Right cardiac atrium (tissue), 5 donors: ENCODE measurements at places on chromosomes 16 and 17.

DNA sequence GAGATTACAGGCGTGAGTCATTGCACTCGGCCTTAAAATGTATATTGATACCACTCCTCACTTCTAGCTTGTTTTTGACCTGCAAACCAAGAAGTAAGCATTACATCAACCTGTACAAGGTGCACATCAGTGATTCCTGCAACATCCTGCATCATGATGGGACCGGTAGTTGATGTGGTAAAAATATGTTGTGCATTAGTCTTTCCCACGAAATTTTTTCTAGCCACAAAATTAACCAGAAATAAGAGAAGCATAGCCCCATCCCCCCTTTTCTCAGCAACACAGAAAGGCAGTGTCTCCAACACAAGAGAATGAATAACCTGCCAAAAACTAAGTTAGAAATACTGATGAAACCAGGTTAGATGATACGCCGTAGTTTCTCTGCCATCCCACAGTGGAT, 21.1 kb upstream of the NSMCE1 start:
- DNase-seq, result no peak

- DNase-seq, result no peak
These were observed 30.1 kb upstream of the PMFBP1 start for GRCh38 chr16:72202014-72202413.

DNA sequence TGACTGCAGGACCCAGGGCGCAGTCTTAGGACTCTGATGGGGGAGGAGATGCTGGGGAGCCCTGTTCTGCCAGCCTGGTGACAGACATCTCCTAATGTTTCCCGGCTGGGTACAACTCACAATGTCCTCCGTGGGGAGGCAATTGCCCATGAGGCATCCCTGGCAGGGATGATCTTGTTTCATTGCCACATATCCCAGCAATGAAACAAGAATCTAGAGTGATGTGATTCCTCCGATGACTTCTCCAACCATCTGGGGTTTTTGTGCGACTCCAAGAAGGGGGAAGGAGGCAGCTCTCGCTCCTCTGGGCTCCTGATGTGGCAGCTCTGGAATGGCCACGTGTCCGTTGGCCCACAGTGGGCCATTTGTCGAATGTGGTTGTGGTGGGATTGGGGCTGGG, 255.8 kb downstream of the SEC14L1 start:
- no peak for DNase-seq

GRCh38 chr16:75229172-75230031, 10.6 kb downstream of the CTRB1 start:
- DNase-seq, result no peak
